Stimulated activated naive CD4-positive, alpha-beta T cell treated with Interleukin-2 at 50 U/mL for 16 hours (primary cell): ENCODE measurements at places on chromosomes 5 and 9.

GRCh38 chr5:36605241-36605640 is 1.2 kb upstream of the SLC1A3 start:
- DNase-seq: no peak

DNA sequence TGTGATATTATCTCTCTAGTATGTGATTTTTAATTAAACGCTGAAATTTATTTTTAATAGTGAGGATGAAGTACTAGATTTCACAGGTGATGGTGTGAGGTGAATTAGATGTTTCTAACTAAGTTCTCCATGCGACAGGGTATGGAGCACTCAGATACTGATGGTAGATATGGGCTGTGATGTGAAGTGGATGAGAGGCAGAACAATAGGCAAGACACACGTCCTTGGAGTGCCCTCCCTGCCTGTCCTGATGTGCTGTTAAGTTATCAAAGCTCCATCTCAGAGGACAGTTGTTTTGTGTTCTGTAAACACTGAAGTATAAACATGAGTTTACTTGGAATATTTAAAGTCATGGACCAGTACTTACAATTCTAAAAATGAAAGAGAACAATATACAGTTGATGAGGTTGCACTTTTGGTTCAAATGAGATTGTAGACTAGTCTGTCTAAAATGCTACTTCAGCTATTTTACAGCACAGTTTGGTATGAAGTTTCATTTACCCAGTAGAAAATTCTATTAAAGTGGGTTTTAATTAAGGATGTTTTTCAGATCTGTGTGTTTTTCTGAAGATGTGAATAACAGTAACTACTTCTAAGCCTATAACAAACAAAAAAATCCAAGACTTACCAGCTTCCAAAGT is 64.2 kb downstream of the C7 start:
- DNase-seq: no peak

- no peak for DNase-seq
Observed at GRCh38 chr5:179788193-179788854, 5.5 kb upstream of the LTC4S start.

DNA sequence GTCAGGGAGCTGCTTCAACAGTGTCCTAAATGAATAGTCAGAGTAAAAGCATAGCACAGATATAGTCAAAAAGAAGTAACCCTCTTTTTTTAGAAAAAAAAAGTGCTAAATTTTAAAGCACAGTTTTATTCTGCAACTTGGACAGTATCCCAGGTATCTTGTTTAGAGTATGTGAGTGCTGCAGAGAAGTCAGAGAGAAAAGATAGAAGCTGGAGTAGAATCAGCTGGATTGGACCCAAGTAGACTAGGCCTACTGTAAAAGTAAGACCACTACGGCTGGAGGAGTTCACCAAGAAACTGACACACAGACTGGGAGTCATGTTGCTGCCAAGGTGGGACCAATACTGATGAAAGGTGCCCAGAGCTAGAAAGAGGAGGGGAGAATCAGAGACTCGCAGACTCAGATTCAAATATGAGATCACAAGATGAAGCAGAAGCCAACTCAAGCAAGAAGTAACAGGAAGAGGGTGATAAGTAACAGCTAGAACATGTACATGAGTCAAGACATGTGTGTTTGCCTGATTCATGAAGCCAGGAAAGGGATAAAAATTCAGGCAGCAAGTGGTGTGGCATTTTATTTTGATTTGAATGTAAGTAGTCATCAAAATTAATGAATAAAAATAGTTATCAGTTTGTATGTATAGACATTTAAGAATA is 25.6 kb upstream of the TUSC1 start:
- DNase-seq: no peak

- DNase-seq: no peak
Observed at GRCh38 chr5:67195406-67196275, 958 bp downstream of the CD180 start.

GRCh38 chr5:75363726-75364495 is 26.9 kb downstream of the HMGCR start:
- no peak for DNase-seq

- DNase-seq: no peak
Observed at GRCh38 chr5:176508603-176509002, 28.6 kb downstream of the RNF44 start.
